ENCODE measurements at places on chromosomes 11 and 22.
A peak's percentile ranks its signal among the peaks of the same experiment; 100 is the strongest.

- DNase-seq: no peak
These were observed 16.4 kb upstream of the CSRP3 start for GRCh38 chr11:19218216-19218615.

DNA sequence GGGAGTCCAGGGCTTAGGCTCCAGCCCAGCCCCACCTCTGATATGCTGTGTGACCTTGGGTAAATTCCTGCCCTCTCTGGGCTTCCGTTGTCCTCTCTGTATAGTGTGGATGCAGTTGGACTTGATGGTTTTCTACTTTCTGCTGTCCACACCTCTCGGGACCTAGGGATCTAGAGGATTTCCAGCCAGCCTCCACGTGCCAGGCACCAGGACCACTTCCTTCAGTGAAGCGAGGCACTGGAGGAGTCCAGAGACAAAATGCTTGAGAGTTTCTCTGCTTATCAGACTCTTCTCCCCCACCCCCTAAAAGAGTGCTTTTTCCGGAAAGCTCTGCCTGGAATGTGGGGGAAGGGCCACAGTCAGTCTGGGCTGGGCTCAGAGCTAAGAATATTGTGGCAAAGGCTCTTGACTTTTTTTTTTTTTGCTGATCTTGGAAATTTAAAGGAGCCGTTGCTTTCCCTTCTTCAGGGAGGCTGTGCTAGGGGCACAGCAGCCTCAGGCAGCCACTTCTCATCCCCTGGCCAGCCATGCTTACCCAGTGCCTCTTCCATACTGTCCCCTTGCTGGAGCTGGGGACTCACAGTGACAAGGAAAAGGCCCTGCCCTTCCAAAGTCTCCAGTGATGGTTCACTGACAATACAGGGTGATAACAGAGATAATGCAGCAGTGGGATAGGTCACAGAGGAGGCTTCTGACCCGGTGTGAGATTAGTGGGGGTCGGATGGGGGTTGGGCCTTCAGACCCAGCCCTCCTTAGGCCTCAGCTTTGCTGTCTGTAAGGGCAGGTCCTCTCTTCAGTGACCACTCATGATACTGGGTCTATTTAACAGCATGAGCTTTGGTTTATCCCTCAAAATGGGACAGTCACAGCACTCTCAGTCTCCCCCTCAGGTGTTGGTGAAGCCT lies 2.9 kb upstream of the SERPINH1 start:
- DNase-seq: peak; percentile 86

DNA sequence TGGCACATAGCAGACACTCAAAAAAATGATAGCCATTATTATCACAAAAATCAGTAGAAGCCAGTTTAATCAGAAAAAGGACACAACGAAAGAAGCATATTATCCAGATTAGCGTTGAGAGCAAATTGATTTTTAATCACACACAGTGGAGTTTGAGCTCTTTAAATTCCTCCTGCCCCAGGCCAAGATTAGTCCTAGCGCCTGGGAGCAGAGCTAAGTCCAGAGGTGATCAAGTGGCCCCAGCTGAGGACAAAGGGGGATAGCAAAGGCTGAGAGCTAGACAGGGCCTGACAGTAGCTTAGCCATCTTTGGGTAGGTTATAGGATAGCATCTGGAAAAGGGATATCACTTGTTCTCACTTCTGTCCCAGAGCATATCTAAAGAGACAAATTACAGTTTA lies 133.6 kb downstream of the NXPE2 start:
- DNase-seq: no peak

- DNase-seq: peak; percentile 58
These were observed 67.6 kb upstream of the TEAD1 start for GRCh38 chr11:12606597-12606996.

GRCh38 chr11:81092522-81092921 lies 1641.1 kb downstream of the FAM181B start:
- DNase-seq: no peak

DNA sequence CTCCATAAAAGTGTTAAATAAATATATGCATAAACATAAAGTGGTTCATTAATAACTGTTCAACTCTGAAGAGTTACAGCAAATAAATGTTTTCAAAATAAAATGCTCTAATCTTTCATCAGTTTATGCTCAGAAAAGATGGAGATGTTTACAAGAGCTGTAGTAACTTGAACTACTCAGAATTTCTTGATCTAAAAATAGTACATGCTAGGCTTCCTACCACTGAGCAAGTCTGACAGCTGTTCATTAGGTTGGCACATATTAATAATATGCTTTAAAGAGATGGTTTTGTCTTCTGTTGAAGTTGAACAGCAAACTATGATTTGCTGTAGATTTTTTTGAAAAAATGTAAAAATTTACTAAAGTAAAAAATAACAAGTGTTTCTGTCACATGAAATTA lies 10.8 kb upstream of the SLN start:
- DNase-seq: no peak

GRCh38 chr11:79026803-79027445 lies 413.9 kb downstream of the TENM4 start:
- DNase-seq: peak; percentile 50

- DNase-seq: peak; percentile 44
These were observed 860 bp downstream of the TMEM184B start for GRCh38 chr22:38271927-38272372.

- DNase-seq: no peak
These were observed 78.3 kb downstream of the MICAL2 start for GRCh38 chr11:12188548-12189317.

DNA sequence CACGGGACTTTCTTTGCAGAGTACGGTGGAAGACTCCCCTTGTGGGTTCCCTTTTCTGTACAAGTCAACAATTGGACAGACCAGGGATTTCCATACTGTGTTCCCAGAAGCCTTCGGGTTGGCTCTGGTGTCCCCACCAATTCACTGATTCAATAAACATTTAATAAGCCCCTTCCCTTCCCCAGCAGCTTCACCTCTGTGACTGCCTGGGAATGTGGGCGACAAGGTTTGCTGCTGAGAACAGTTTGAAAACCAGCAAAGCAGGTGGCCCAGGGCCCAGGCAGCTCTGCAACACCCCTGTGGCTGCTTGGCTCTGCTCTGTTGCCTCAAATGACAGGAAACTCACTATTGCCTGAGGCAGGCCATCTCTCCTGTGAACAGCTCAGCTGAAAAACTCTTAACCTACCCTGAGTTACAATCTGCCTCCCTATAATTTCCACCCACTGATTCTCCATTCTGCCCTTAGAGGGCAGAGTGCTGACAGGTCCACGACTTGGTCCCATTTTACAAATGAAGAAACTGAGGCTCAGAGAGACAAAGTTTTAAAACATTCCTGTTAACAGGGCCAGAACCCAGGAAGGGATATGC lies 10.4 kb downstream of the ADORA2A start:
- DNase-seq: no peak

- no peak for DNase-seq
These were observed 32.9 kb downstream of the PISD start for GRCh38 chr22:31628969-31629708.

- no peak for DNase-seq
These were observed 88.0 kb upstream of the KCNQ1OT1 start for GRCh38 chr11:2787816-2788167.

- no peak for DNase-seq
These were observed 2.0 kb downstream of the LRRC4C start for GRCh38 chr11:41457216-41458014.

GRCh38 chr11:72042064-72042745 lies 38.1 kb downstream of the NUMA1 start:
- no peak for DNase-seq

- peak; percentile 54 for DNase-seq
These were observed 21.3 kb downstream of the MORC2 start for GRCh38 chr22:30947173-30947815.

GRCh38 chr11:71155846-71156245 lies 96.5 kb downstream of the SHANK2 start:
- no peak for DNase-seq

DNA sequence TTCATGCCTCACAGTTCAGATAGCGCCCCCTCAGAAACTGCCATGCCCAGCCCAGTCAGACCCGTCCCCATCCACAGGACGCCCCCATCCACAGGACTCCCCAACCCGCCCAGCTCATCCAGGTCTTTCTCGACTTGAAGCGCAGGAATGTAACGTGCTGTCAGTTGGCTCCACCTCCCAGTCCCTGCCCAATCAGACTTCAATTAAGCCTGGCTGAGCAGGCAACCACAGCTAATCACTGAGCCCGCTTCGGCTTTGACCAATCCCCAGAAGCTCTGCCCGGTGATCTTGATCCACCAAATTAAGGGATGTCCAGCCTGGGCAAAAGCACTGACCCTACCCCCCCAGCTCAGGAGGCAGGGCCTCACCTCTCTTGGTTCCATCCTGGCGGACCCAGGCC lies 10.5 kb upstream of the MFNG start:
- DNase-seq: peak; percentile 95

GRCh38 chr11:55673860-55674259 lies 11.9 kb downstream of the OR4C6 start:
- no peak for DNase-seq

- no peak for DNase-seq
These were observed 27.0 kb downstream of the RBMXL2 start for GRCh38 chr11:7115780-7116179.

DNA sequence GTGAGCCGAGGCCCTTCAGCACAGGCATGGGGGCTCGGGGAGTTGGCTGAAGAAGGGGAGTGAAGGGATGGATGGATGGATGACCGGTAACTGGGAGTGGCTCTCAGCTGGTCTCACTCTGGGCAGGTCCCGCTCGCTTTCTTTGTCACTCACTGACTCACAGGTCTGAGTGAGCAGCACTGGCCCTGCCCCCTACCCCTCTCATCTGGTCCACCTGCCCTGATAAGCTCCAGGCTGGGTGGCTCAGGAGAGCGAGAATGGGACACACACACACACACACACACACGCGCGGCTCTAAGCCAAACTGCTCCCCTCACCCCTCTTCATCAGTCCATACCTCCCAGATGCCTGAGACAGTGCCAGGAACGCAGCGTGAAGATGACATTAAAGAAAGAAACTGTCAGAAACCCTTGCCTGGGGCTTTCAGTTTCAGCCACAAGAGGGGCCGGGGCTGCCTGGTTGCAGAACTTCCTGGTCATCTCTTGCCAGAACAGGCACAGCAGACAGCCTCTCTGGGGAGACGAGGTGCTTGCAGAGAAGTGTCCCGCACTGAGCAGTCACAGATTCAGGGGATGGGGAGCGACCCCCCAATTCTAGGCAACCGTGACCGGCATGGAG lies 16.5 kb upstream of the SHISAL1 start:
- DNase-seq: no peak

- no peak for DNase-seq
These were observed 6.7 kb upstream of the APOA5 start for GRCh38 chr11:116798368-116798767.

GRCh38 chr22:11605468-11605981 lies 3922.5 kb upstream of the OR11H1 start:
- no peak for DNase-seq
